Stimulated activated CD4-positive, alpha-beta T cell treated with anti-CD3 and anti-CD28 coated beads, TNF-alpha, amount 100 ng/mL, for 24 hours (primary cell): ENCODE measurements at places on chromosomes 5 and 9.
A peak's percentile ranks its signal among the peaks of the same experiment; 100 is the strongest.

GRCh38 chr5:110590187-110590586 lies 136.3 kb downstream of the TMEM232 start:
- DNase-seq, result no peak

GRCh38 chr5:82605441-82605973 lies 327.4 kb upstream of the RPS23 start:
- no peak for DNase-seq

GRCh38 chr5:169527863-169528262 lies 55.7 kb upstream of the SPDL1 start:
- DNase-seq, result no peak

- DNase-seq, result no peak
Observed at GRCh38 chr9:134908524-134909309, 9.0 kb downstream of the FCN1 start.

GRCh38 chr5:132063090-132063911 lies 2.8 kb downstream of the IL3 start:
- peak; percentile 65 for DNase-seq

DNA sequence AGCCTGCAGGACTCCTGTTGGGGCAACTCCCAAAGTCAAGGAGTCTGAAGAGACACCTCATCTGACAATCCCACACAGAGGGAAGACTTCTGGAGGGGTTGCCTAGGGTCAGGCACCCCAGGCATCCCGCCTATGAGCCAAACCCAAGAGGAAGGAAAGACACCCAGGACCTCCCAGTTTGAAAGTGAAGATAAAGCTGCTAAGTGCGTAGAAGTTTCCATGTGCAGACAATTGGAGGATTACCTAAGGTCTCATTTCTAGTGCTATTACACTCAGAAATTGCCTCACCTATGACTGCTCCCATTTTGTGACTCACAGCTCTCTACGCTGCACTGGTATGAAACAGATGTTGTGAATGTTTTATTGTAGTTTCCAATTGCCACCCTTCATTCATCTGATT lies 322.9 kb downstream of the SLIT3 start:
- DNase-seq, result no peak

DNA sequence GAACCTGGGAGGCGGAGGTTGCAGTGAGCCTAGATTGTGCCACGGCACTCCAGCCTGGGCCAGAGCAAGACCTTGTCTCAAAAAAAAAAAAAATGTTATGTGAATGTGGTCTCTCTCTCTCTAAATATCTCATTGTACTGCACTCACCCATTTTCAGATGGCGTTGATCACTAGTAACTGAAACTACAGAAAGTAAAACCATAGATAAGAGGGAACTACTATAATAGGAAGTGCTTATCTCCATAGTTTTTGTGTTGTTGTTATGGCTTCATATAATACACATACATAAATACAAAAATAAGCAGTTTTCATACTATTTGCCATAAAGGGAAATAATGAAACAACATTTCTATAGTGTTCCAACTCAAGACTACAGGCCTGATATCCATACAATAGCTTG lies 9.1 kb downstream of the IL31RA start:
- no peak for DNase-seq

DNA sequence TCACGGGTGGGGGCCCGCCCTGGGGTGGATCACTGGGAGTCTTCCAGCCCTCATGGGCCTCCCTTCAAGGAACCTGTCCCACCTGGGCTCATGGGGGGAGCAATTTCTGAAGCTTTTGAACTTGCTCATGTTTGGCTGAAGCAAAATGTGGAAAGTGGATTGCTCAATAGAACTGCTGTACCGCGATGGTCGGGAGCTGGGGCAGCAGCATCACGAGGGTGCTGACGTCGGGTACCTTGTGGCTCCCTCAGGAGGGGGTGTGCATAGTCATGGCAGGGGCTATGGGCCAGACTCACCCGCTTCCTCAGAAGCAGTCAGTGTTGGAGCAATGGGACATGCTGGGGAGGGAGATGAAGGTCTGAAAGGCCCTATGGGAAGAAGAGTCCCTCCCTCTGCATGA lies 57.9 kb downstream of the PRRT1B start:
- no peak for DNase-seq

- DNase-seq, result no peak
Observed at GRCh38 chr5:106417163-106417562, 1253.6 kb downstream of the EFNA5 start.

GRCh38 chr5:151628112-151628823 lies 37.1 kb upstream of the FAT2 start:
- DNase-seq, result no peak

- no peak for DNase-seq
Observed at GRCh38 chr9:100443781-100444768, 17.1 kb downstream of the MSANTD3 start.

DNA sequence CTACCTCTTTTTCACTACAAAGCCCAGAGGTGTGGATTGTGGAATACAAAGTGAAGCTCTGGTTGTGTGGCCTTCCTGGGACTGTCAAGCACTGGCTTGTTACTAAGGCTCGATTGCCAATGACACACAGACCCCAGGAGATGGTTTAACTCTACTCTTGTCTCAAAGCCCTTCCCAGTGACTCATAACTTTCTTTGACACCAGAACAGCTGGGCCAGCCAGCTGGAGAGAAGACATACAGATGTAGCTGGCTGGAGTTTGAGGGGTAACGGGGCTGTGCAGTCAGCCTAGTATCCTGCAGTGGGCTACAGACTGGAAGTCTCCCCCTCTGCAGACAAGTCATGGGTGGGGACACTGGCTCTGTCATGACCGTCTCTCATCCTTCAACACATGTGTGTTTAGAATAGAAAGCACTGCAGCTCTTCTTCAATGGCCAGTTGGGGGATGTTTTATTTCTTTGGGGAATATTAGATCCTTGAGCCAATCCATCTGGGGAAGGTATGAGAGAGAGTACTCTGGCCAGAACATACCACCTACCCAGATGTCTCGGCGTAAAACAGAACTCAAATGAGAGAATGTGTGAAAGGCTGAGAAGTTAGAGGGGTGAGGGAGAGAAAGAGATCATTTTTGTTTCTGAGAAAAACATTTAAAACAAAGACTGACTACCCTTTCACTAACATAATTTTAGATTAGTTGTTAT lies 53.3 kb downstream of the SEMA6A start:
- DNase-seq, result no peak

GRCh38 chr5:80125962-80126480 lies 90.9 kb downstream of the THBS4 start:
- DNase-seq, result no peak

- DNase-seq, result no peak
Observed at GRCh38 chr5:167870055-167870454, 421.4 kb upstream of the WWC1 start.

GRCh38 chr9:107094370-107094769 lies 188.7 kb upstream of the RAD23B start:
- DNase-seq, result no peak

GRCh38 chr9:76576344-76576743 lies 117.4 kb downstream of the GCNT1 start:
- peak; percentile 3 for DNase-seq

- no peak for DNase-seq
Observed at GRCh38 chr5:360257-361027, 38.9 kb downstream of the AHRR start.

GRCh38 chr5:113520899-113521298 lies 7.4 kb downstream of the YTHDC2 start:
- no peak for DNase-seq

GRCh38 chr9:108662091-108662875 lies 193.5 kb downstream of the ACTL7B start:
- DNase-seq, result no peak

GRCh38 chr9:86655147-86655546 lies 292.2 kb downstream of the GAS1 start:
- no peak for DNase-seq

GRCh38 chr9:84397151-84397728 lies 56.7 kb upstream of the SLC28A3 start:
- peak; percentile 46 for DNase-seq

GRCh38 chr9:133026426-133026825 lies 4.4 kb upstream of the GTF3C5 start:
- no peak for DNase-seq

DNA sequence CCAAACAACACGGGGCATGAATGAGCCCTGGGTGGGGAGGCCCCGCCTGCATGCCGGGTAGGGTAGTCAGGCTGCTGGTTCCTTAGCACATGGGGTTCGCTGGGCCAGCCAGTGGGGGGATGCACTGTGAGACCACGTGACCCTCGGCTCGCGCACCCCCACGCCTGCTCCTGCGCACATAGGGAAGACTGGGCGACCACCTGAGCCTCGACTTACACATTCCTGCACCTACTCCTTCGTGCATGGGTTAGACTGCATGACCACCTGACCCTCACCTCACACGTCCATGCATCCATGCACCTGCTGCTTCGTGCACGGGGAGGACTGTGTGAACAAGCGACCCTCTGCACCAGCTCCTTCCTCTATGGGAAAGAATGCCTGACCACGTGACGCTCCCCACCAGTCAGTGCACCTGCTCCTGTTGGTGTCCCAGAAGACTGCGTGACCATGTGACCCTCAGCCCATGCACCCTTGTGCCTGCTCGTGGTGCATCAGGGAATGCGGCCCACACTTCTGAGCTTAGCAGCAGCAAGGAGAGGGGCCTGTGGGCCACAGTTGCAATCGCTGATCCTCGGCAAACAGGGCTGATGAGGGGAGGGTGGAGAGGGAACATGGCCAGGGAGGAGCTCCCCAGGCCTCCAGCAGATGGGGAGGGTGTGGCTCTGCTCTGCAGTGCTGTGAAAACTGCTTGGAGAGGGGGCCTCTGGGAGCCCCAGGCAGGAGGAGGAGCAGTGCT lies 18.1 kb downstream of the LPCAT1 start:
- DNase-seq, result no peak

DNA sequence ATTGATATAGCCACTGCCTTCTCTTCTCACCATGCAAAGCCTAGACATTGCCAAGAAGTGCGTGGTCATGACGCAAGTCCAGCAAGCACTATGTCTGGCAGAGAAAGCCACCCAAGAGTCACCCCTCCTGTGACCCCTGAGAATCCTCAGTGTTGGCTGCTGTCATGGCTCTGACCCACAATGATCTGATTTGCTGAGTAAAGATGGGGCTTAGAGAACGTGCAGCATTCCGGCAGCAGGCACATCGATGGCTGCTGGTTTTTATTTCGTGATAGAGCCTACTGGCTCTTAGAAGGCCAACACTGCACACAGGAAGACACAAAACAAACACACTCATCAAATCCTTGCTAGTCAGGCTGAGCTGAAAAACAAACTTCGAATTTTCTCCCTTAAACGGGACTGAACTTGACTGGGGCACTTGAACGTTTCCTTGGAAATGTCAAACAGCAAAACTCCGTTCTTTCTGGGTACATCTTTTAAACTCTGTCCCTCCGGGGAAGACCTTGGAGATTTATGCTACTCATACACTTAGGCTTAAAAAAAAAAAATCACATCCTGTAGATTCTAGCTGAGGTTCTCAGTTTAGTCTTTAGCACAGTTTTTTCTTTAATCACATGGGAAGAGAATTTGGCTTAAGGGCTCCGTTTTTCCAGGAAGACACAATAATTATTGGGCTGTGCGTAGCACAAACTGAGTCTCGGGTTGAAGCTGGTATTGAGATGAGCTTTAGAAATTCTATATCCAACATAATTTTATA lies 88.2 kb upstream of the BASP1 start:
- DNase-seq, result no peak

DNA sequence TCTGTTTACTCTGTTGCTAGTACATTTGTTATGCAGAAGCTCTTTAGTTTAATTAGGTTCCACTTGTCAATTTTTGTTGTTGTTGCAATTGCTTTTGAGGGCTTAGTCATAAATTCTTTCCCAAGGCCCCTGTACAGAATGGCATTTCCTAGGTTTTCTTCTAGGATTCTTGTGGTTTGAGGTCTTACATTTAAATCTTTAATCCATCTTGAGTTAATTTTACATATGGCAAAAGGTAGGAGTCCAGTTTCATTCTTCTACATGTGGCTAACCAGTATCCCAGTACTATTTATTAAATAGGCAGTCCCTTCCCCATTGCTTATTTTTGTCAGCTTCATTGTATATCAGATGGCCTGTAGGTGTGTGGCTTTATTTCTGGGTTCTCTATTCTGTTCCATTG lies 792.4 kb downstream of the PTPRD start:
- no peak for DNase-seq

GRCh38 chr9:98647236-98647635 lies 61.5 kb downstream of the GABBR2 start:
- no peak for DNase-seq

GRCh38 chr5:100188339-100188738 lies 346.8 kb upstream of the FAM174A start:
- no peak for DNase-seq

GRCh38 chr5:101977729-101978345 lies 318.2 kb downstream of the SLCO4C1 start:
- no peak for DNase-seq

DNA sequence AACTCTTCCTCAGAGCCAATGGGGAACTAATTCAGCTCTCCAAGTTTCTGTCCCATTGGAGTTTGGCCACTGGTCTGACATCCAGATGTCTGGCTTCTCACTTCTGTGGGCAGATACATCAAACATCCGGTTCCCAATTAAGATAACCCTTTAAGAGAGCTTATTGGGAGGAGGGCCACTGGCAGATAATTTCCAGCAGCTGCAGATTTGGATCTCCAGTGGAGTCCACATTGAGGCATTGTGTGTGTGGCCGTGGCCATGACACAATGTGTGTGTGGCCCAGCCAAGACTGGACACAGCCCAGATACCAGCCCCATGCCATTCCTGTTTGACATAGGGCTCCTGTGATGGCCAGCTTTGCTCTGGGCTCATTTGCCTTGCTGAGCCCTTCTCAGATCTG lies 110.5 kb upstream of the MAP1B start:
- no peak for DNase-seq

DNA sequence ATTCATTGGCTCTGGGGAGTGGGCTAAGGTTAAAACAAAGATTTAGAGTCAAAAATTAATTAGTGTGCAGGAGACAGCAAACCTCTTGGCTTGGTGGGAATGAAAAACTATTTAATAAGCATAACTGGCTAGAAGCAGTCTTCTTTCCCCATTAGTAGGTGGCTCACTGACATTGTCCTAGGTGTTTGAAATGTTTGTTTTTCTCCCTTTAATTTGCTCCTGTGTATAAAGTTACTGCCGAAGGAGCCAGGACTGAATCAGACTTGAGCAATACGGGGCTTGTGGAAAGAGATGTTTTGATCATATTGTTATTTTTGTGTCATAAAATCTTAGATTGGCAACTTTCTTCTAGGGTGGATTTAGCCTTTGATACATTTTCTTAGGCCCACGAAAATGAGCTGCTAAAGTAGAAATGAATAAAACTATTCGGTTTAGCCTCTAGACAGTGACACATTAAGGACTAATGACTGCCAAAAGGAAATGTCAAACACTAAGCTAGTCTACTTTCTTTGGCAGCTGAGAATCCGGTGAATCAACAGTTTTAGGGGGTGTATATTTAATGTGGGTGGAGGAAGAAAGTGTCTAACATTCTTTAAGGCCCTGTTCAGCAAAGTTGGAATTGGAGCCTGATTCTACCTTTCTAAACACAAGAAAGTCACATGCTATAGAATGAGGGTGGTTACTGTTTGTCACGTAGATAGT lies 30.2 kb downstream of the LRRTM2 start:
- DNase-seq, result no peak

DNA sequence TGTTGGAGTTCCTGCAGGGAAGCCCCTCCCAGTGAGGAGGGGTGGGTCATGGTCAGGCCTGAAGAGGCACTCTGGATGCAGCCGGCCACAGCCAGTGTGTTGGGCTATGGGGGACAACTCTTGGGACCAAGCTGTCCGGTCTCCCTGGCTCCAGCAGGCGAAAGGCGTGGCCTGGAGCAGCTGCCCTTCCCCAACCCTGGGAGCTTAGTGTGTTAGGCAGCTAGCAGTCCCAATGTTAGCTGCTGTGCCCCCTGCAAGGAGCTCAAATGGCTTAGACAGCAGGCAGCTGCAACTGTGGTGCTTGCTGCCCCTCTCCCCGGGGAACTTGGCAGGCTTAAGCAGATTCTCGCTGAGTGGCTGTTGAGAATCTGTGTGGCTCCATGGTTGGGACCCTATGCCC lies 67.5 kb upstream of the ACTBL2 start:
- no peak for DNase-seq
